ENCODE measurements at places on chromosomes 6 and 20.

- DNase-seq = peak; percentile 73
Observed at GRCh38 chr6:142300758-142301650, 803 bp upstream of the ADGRG6 start.

DNA sequence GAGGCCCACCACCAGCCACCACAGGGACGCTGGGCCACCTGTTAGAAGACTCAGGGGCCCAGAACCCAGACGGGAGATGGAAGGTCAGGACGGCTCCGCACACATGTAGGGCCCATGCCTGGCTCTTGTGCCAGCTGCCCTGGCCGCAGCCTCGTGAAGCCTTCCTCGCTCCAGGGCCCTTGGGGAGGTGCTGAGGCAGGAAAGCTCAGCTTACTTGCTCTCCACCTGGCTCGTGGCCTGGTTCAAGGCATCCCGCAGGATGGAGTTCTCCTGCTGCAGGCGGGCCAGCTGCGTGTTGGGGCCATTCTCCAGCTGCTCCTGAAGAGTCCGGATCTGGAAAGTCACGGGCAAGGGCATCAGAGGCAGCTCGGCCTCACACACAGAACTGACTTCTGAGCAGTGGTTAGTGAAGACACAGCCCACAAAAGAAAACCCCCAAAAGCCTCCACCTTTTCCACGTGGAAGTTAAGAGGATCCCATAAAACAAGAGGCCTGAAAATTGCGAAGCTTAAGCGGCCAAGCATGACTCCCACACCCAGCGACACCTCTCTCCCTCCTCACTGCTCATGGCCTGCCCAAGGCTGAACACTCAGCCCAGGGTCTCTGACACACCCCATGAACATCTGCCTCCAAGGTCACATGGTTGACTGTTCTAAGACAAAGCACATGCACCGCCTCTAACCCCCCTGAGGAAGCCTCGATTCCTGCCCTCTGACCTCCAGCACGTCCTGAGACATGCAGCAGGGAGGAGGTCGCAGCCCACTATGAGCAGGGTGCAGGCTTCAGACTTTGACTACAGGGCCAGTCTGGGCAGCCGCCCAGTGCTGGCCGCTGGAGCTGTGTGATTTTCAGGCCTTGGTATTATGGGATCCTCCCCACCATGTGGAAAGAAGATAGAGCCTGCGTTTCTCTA, 46.5 kb downstream of the RRBP1 start:
- DNase-seq = no peak

- no peak for DNase-seq
Observed at GRCh38 chr6:36955671-36956445, 1.3 kb downstream of the PI16 start.

DNA sequence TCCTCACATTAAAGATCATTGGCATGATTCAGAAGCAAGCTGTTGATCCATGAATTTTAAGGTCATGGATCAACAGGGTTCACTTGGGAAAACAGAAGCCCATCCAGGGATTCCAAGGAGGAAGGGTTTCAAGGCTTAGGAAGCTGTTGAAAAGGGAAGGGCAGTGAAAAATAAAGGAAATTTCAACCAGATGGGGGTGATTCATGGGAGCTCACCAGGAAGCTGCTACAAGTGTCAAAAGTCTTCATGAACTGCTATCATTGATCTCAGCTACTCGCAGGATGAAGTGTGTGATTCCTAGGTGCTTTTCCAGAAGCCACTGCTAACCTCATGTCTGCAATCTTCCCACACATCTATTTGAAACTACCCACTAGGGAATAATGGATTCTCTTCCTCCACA, 26.2 kb downstream of the ADTRP start:
- DNase-seq = no peak

DNA sequence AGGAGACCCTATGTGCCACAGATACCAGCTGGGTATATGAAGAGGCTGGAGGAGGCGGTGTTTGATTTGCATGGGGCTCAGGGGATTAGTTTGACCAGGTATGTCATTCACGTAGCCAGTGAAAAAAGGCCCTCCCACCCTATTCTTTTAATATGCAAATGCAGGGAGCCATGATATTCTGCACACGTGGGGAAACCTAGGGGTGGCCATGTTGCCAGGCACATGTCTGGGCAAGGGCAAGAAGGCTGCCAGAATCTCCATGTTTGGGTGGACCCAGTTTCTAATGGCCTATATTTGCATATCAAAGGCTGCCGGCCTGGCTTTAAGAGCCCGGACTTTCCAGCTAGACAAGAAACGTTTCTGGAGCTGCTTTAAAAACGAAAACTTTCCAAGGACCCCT, 60.4 kb downstream of the SOX4 start:
- no peak for DNase-seq

- no peak for DNase-seq
Observed at GRCh38 chr6:37106982-37107491, 62.9 kb upstream of the PIM1 start.

- DNase-seq = peak; percentile 98
Observed at GRCh38 chr20:40506537-40506939, 182.5 kb downstream of the MAFB start.

GRCh38 chr20:57544838-57545564, 15.9 kb upstream of the PCK1 start:
- no peak for DNase-seq

DNA sequence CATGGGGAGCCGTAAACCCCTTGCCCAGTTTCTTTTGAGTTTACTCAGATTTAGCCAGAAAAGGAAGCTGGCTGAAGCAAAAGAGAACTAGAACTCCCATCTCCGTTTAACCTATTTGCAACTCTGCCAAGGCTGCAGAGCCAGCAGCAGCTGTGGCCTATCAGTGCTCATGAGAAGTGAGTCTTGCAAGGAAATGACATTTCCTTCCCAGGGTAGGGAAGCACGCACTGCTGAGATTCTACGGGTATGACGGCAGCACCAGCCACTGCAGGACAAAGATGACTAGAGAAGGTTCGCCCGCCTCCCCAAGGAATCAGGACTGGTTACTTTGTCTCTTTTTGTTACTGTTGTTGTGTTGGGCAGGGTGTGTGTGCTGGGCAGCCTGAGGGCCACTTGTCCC, 47.6 kb downstream of the PPP1R3G start:
- DNase-seq = peak; percentile 95

DNA sequence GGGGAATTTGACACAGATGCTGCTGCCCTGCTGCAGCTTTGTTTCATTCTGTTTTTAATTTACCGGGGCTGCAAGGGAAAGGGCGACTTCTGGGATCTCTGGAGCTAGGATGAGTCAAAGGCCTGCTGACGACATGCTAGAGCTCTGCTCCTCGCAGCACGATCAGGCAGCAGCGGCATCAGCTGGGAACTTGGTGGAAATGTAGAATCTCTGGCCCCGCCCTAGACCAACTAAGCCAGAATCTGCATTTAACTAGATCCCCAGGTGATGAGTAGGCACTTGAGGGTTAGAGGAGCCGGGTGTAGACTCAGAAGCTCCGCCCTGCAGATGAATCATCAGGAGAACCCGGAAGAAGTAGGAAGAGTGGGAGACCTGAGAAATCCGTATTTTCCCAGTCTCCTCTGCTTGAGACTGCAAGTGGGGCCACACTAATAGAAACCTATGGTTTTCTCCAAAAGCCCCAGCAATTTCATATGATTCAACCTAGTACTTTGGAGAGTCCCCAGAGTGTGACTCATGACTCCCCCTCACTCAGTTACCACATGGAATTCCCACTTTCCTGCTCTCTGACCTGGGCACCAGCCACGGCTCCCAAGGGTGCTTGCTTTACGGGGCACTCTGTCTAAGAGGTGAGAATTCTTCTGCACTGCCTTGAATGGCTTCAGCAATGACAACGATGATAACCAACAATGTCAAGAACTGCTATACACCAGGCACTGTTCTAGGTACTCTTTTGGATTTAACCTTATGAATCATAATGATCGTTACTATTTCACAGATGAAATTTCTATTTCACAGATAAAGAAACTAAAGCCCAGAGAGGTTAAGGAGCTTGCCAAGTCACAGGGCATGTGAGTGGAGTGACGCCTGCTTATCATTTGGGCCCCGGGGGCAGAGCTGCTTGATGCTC, 18.1 kb downstream of the TUBB2B start:
- peak; percentile 98 for DNase-seq

GRCh38 chr6:53959717-53960116, 151.5 kb upstream of the MLIP start:
- no peak for DNase-seq

DNA sequence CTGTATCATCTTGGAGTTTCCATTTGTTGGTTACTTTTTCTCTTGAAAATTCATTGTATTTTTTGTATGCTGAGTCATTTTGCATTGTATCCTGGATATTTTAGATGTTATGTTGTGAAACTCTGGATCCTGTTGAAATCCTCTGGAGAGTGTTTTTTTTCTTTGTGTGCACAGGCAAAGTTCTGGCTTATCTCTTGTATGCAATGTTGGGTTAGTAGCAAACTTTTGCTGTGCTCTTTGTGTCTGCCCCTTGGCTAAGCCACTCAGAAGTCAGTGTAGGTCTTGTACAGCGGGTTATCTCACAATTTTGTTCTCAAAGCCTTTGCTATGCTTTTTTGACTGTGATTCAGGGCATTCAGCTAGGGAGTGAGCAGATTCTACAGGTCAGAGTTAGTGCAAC, 29.1 kb upstream of the LMBRD1 start:
- DNase-seq = peak; percentile 30

DNA sequence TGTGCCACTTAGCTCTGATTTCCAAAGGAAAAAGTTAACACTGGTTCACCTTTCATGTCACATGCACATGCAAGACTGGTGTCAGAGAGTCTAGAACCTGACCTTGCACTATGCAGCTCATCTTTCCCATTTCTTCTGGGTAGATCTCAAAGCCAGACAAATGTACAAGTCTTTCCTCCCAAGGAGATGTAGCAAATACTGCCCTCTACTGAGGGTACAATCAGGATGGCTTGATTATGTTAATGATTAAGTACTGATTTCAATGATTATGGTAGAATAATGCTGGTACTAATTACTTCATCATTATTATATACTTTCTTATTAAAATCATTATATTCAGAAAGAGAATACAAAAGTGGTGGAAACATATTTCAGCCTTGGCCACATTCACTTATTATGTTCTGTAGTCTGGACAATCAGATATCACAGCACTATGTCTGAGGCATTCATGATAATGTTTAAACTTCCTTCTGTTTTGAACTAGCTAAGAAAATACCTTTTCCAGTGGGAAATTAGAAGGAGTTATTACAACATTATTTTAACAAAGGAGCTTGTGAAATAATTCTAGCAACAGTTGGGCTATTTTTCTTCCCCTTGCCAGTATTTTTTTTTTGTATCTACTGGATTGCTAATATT, 68.5 kb upstream of the FOXO3 start:
- peak; percentile 33 for DNase-seq

GRCh38 chr20:55472704-55473103, 532.6 kb downstream of the CBLN4 start:
- no peak for DNase-seq

- DNase-seq = peak; percentile 57
Observed at GRCh38 chr6:48765352-48765961, 654.5 kb upstream of the PTCHD4 start.

DNA sequence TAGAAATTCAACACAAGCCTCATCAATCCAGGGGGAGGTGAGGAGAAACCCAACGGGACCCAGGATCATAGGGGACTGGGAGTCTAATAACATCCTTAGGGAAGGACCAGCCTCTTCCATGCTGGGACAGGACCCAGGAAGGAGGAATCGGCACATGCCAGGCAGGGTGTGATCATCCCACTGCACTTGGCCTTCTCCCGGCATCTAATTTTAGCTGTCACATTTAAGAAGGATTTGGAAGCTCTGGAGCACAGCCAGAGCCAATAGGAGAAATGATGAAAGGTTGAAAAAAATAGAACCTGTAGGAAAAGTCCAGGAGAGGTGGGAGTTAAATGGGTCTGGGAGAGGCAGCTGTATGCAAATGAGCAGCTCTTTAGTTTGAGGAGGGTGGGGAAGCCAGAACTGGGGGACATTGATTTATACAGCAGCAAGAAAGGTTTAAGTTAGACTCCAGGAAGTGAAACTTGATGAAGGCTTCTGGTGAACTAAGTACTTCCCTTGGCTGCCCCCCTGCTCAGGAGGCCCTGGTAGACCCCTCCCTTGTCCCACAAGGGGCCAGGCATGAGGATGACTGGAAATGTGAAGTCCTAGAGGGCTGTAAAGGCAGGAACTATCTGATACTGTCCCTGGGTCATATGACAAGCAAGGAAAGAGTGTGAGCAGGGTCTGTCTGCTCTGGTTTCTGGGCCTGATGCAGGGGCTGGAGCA, 260.3 kb downstream of the LRFN2 start:
- DNase-seq = no peak

DNA sequence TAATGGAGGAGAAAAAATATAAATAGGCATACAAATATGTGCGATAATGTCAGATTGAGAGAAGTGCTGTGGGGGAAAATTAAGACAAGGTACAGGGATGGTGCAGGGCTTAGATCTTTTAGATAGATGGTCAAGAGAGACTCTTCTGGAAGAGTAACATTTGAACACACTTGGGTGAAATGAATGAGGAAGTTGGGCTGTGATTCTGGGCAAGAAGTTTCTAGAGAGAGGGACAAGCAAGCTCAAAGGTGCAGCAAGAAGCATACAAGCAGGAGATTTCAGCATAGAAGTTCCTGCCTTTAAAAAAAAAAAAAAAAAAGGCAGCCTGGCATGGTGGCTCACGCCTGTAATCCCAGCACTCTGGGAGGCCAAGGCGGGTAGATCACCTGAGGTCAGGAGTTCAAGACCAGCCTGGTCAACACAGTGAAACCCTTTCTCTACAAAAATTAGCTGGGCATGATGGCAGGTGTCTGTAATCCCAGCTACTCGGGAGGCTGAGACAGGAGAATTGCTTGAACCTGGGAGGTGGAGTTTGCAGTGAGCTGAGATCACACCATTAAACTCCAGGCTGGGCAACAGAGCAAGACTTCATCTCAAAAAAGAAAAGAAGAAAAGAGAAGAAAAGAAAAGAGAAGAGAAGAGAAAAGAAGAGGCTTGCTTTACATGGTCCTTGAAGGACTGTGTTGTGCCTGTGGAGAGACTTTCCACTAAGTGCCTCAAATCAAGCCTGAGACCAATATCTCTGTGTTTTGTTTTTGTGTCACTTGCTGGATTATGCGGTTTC, 9.7 kb upstream of the CD83 start:
- DNase-seq = no peak

GRCh38 chr20:4800676-4801449, 79.2 kb downstream of the PRND start:
- DNase-seq = no peak

DNA sequence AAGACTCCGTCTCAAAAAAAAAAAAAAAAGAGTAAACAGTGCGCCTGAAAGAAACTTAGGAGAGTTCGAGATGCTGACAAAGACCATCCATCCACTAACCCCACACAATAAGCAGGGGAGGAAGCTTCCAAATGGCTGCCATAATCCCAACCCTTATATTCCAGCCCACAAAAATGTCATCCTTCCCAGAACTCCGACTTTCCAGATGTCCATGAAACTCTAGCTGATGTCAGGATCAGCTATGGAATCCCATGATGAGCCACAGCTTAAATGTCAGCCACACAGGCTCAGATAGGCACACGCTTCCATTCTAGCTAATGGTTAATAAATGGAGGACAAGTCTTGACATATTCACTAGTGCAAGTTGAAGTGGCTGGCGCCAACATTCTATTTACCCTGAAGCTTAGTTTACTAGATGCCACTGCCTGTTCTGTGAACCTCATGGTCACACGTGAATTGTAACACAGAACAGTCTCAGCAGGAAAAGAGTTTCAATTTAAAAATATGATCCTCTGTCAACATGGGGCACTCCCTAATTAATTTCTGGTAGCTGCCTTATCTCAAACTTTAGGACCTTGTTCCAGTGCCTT, 75.5 kb downstream of the FOXF2 start:
- DNase-seq = no peak
